ENCODE measurements at places on chromosomes 6 and 20. TPM values are rescaled to one million over a fixed set of nuclear protein-coding genes. Genes with fewer than 3 reads are reported as not detected.

Gene BMP6
- 4.0 TPM for total RNA-seq

Gene TMEM74B
- total RNA-seq, result 0.29 TPM

Gene MMS22L
- 25.0 TPM for total RNA-seq

Gene TRIM10
- total RNA-seq, result not detected

Gene SCRT2
- total RNA-seq, result not detected

Gene AVP
- total RNA-seq, result not detected

Gene CRIP3
- not detected for total RNA-seq

Gene GDAP1L1
- total RNA-seq, result not detected

Gene ZSCAN23
- total RNA-seq, result 0.84 TPM

Gene ULBP2
- total RNA-seq, result 12.2 TPM

Gene TREM2
- 1.5 TPM for total RNA-seq

Gene CLVS2
- not detected for total RNA-seq

Gene ZNF391
- 0.13 TPM for total RNA-seq

Gene ZBTB46
- total RNA-seq, result 0.19 TPM

Gene SLC22A16
- not detected for total RNA-seq

Gene HMGCLL1
- not detected for total RNA-seq

Gene PACSIN1
- total RNA-seq, result not detected

Gene CLPSL1
- not detected for total RNA-seq

Gene TBC1D7
- total RNA-seq, result 19.2 TPM

Gene SFTA2
- not detected for total RNA-seq

Gene KHDC3L
- not detected for total RNA-seq

Gene SPO11
- total RNA-seq, result not detected

Gene TSBP1
- not detected for total RNA-seq

Gene LKAAEAR1
- total RNA-seq, result 0.84 TPM

Gene CCN6
- not detected for total RNA-seq

Gene POM121L2
- not detected for total RNA-seq

Gene NFATC2
- 0.23 TPM for total RNA-seq

Gene CD24
- total RNA-seq, result 1.6 TPM

Data from HT1080 (cell line).